ENCODE measurements at places on chromosomes 5 and 9.

GRCh38 chr5:162283609-162284008, 216.0 kb downstream of the GABRG2 start:
- DNase-seq = no peak

DNA sequence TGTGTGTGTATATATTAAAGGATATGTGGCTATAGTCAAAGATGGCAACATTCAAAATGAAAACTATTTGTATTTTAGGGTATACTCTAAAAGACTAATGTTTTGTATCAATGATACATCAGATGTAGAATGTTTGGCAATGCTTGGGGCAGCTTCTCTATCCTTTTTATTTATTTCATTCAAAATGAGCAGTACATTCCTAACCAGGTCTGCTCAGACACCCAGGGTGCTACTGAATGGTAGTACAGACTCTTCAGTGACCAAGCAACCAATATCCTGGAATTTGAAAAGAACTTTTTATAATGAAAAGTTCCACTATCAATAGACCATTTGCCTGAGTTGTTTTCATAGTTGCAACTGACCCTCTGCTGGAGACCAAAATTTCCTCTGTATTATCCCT, 23.9 kb downstream of the MEGF9 start:
- DNase-seq = peak; percentile 35

DNA sequence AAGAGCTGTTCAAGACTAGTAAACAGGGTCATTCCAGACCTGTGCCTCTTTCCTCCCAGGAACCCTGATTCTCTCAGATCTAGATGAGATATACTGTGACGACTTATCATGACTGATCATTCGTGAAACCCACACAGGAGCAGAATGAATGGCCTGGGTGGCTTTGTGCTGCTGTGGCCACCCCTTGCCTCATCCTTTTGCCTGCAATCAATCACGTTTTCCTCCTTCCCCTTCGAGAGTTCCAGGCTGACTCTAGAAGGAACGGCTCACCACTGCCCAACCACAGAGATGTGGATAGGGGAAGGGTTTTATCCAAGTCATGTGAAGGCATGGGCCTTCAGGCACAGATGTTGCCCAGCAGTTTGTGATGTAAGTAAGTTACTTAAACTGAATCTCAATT, 5.8 kb downstream of the ANXA6 start:
- no peak for DNase-seq

DNA sequence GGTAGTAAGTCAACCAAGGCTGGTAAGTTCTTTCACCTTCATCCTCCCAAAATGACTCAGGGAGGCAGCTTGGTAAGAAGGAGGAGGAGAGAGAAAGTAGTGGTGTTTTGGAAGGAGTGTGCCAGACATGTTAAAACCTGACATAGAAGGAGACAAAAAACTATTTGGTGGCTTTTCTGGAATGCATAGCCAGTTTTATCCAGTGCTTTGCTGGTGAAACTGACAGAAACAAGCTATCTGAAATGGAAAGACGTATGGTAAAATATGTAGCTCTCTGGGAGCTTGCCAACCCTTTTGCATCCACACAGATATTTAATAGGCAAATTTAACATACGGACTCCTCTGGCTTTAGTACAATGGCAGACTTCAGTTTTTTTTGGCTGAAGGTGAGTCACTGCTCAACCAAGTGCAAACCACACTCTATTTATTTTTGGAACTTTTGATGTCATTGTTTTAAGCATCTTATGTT, 45.4 kb downstream of the RAB14 start:
- no peak for DNase-seq

DNA sequence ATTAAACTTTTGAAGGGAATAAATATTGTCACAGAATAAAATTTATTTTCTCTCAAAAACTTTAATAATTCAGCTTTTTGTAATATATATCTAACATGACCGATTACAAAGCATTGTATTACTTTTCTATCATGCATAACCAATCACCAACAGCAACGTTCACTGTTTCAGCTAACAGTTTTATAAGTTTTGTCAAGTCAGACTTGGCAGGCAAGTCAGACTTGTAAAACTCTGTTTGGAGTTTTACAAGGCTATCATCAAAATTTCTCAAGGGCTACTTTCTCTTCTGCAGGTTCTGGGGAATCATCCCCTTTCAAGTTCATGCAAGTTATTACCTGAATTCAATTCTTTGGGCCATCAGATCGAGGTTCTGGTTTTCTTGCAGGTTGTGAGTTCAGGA, 347.2 kb downstream of the CTNND2 start:
- DNase-seq = no peak

- DNase-seq = no peak
Measured at GRCh38 chr9:75845806-75846205, 44.7 kb upstream of the PCSK5 start.

- no peak for DNase-seq
Measured at GRCh38 chr5:173751266-173751600, 134.8 kb upstream of the BOD1 start.

DNA sequence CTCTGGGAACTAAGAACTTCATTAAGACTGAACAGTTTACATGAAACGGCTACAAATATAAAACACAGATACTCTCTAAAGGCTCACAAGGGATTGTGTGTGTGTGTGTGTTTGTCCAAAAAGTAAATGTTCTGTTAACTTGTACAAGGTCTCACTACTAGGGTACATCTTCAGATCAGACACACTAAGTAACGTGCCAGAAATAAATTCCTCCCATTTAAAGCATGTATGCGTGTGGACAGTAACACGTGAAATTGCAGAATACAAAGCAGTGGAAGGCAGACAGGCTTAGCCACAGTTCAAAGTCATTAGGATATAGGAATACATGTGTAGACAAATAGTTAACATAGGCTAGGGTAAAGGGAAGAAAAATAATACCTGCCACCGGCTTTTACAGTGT, 1.8 kb downstream of the BNC2 start:
- DNase-seq = no peak

GRCh38 chr5:123157791-123158581, 68.9 kb downstream of the PRDM6 start:
- peak; percentile 53 for DNase-seq

GRCh38 chr9:137295238-137295811, 6.7 kb downstream of the NRARP start:
- DNase-seq = no peak

- no peak for DNase-seq
Measured at GRCh38 chr5:171409164-171410136, 10.0 kb upstream of the FGF18 start.

GRCh38 chr9:95780751-95781150, 94.7 kb upstream of the ERCC6L2 start:
- DNase-seq = no peak

DNA sequence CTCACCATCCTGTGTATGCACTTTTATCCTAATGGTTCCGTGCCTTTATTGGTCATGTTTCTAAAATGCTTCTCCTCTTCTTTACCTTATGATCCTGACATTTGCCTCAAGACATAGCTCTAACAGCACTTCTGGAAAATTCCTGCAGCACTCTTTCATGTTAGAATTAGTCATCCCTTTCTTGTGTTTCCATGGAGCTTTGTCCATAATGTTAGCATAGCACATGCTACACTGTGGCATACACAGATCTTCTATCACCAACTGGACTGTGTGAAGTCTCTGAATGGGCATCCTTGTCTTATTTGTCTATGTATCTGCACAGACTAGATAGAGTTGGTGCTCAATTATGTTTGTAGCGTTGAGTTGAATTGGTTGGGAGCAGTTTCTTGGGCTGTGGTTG, 2.0 kb downstream of the SCGB3A2 start:
- DNase-seq = no peak
